ENCODE measurements at places on chromosomes 13 and 19. TPM values are rescaled to one million over a fixed set of nuclear protein-coding genes. Genes with fewer than 3 reads are reported as not detected.

DNA sequence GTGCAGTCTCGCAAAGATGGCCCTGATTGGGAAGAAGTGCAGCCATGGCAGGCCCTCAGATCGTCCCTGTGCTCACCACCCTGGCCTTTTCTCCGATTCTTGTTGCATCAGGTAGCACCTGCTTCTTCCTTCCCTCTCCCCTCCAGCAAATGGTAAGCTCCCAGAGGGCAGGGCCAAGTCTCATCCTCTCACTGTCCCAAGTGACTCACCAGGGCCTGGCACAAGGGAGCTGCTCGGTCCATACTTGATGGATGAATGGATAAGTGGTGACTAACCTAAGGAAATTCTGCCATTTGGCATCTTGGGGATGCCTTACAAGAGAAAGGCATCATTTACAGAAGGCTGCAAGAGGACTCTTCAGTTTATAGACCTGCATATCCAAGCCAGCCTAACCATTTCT lies 84.9 kb downstream of the ZIC5 start:
- DNase-seq, result no peak

- no peak for DNase-seq
Observed at GRCh38 chr19:9936326-9937000, at the start of gene OLFM2. OLFM2 (minus strand) TSS chr19:9936515; CDS start chr19:9936366, 149 bp downstream.

GRCh38 chr13:104641309-104641708 lies 1575.1 kb upstream of the SLC10A2 start:
- no peak for DNase-seq

RHPN2 gene
- polyA plus RNA-seq, result 17.8 TPM

DNA sequence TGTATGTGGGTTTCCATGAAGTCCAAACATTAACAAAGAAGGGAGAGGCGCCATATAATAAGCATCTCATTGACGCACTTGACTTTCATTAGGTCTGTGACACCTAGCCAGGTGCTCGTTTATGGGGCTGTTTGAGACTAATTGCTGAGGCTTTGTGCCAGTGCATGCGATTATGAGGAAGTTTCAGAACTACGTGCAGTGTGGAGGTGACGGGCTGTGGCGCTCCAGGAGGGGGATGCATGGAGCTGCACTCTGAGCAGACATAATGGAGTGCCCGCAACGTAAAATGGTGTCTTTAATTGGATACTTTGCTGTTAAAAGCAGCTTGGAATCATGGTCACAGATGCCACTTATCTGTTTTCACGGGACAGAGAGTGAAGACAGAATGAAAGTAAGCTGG lies 223.2 kb downstream of the FGF9 start:
- DNase-seq, result no peak

GRCh38 chr13:96223231-96223630 lies 133.3 kb downstream of the HS6ST3 start:
- DNase-seq, result no peak

ZBTB45 gene
- polyA plus RNA-seq, result 15.0 TPM

DNA sequence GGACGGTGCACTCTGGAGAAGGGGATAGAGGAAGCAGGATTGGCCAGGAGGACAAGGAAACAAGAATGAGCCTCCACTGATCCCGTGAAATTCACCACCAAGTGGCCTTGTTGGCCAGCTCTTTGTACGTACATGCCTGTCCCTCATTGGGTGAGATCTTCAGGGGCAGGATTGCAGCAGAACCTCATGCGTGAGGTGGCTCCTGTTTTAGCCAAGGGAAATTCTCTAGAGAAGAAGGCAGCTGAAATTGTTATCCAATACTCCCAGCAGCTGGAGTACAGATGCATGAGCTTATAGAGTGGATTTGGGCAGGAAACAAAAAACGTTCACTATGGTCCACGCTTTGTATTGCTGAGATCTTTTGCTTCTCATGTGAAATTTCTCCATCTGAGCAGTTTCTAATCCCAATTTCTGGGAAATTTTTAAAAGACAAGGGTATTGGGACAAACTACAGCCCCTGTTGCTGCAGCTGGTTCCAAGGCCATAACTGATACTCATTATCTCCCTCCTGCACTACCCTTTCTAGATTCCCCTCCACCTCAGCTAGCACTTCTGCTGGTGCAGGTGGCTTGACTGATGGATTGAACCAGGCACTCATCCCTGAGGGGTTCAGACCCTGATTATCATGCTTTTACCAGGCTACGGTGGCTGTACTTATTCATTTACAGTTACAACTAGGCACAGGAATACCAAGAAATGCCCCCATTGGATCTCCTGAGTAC lies 3.9 kb upstream of the RNF6 start:
- no peak for DNase-seq

DNA sequence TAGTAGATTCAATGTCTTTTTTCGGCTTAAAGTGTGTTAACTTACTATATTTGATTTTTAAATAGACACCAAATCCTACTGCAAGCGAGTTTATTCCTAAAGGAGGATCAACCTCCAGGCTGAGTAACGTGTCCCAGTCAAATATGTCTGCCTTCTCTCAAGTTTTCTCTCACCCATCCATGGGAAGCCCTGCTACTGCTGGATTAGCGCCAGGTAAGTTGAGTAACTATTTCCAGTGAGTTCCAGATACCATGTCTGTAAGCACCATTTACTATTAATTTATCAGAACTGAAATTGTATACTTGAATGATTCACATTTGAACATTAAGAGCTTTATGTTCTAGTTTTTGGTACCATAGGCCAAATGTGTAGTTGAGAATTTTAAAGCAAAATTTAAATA lies 81.8 kb downstream of the PAN3 start:
- DNase-seq, result no peak

DNA sequence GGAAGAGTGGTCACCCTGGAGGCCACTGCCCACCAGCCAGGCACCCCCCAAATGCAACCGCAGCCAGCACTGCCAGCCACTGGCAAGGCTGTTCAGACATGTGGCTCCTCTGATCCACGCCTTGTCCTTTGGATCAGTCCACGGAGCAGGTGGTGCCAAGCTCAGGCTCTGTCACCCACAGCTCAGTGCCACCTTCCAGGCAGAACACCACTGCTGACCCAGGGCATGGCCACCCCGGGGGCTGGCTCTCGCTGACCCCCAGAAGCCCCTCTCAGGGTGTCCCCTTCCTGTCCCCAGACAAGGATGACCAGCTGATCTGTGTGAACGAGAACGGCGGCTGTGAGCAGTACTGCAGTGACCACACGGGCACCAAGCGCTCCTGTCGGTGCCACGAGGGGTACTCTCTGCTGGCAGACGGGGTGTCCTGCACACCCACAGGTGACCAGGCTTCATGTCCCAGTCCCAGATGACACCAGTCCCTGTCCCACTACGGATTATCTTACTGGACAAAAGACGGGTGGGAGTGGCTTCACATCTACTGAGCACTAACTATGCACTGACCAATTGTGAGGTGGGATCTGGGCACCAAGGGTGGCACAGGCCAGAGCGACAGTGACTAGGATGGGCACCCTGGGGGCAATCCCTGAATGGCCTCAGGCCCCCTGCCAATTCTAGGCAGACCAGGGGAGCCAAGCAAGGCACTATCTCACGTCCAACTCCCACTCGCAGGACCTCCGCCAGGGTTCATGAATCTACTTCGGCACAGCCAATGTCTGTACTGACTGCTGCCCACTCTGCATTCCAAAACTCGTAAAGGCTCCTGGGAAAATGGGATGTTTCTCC lies 7.0 kb upstream of the F10 start:
- no peak for DNase-seq

ENOX1 gene
- polyA plus RNA-seq, result 8.4 TPM

DNA sequence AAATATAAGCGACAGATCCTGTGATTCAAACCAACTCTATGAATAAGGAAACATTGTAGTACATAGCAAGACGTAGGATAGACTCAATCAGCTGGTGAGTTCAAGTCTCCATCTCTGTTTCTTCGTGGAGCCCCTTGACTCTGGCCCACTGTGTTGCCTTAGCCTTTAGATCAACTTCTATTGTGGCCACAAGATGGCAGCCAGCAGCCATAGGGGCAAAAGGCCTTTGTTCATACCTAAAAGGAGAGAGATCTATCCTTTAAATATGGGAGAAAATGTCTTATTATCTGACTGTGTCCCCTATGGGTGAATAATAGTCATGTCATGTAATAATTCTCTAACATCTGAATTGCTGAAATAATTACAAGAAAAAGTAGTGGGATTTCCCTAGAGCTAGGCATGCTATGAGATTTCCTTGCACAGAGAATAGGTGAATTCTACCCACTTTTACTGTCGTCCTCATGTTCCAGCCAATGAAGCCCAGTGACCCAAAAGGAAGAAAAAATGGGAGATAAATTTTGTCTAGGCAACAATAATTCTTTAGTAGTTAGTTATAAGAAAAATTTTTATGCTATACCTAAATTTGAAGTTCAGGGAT lies 129.4 kb downstream of the PCDH20 start:
- no peak for DNase-seq

- DNase-seq, result no peak
Observed at GRCh38 chr13:79986890-79987289, 354.0 kb downstream of the SPRY2 start.

- DNase-seq, result no peak
Observed at GRCh38 chr13:27954406-27954851, 14.7 kb downstream of the CDX2 start.

DNA sequence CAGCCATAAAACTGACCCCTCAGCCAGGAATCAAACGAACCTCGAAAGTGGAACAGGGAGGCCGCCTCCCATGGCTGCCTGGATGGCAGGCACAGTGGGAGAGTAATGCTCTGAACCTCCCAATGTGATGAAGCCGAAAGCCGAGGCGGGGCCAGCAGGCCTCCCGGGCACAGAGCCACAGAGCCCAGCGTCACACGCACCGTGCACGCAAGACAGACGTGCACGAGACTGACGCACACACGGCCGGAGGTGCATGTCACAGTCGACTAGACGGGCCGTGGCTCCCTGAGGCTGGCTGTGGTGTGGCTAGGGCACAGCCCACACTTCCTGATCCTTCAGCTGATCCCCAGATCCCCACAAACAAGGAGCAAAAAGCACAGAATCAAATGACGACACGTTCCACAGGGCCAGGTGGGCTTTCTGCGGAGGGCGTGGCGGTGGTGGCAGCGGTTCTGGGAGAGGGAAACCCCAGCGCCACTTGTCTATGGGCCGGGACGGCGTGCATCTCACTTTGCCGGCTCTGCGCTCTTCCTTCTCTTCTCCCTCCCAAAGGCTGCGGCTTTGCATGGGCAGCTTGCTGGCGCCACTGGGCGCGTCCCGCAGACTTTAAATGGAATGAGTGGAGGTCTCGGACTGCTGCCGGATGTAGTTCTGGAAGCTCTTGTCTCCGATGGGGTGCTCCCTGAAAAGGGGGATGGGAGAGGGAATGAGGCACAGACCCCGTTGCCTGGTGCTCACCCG lies 5.0 kb upstream of the C13orf46 start:
- no peak for DNase-seq

DNA sequence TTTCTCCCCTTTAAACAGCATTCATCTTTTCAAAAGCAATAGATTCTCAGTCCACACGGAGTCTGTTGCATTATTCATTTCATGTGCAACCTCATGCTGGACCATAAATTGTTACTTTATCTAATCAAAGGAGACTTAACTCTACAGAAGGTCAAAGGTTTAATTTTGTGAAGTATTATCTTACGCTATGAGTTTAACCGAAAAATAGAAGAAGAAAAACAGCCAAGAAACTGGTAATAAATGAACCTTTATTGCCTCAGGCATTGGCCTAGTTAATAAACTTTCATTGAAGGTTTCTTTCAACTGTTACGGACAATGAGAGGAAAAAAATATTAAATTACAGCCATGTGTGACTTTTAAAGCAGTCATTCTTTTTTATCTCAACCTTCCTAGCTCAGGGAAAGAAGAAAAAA lies 223.6 kb downstream of the DACH1 start:
- no peak for DNase-seq

- no peak for DNase-seq
Observed at GRCh38 chr19:8363803-8364771, at the start of gene ANGPTL4. ANGPTL4 (plus strand) TSS chr19:8364155; CDS start chr19:8364322, 167 bp downstream.

HCST gene
- 5.3 TPM for polyA plus RNA-seq

DNA sequence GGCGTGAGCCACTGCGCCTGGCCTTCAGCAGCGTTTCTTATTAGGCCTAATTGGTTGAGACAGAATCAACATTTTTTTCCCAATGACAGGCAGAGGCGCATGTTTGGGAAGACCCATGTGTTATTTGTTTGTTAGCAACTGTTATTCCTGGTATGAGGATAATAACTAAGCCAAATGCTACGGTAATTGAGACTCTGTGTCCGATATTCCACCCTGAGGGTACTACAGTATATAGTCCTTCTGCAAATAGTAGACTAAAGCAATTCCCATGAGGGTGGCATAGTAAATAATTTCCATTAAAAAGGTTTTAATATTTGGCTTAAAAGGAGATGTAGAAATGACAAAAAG lies 18.4 kb upstream of the CCL25 start:
- DNase-seq, result no peak

- no peak for DNase-seq
Observed at GRCh38 chr13:41614671-41615527, 157.5 kb downstream of the RGCC start.

TPTE2 gene
- 0.17 TPM for polyA plus RNA-seq

- no peak for DNase-seq
Observed at GRCh38 chr13:41494202-41494601, 36.9 kb downstream of the RGCC start.

- DNase-seq, result no peak
Observed at GRCh38 chr19:3599776-3600187, 6.9 kb downstream of the TBXA2R start.

GRCh38 chr19:1582201-1582600 lies 10.5 kb downstream of the MBD3 start:
- DNase-seq, result no peak

UBAC2 gene
- 98.0 TPM for polyA plus RNA-seq

DNA sequence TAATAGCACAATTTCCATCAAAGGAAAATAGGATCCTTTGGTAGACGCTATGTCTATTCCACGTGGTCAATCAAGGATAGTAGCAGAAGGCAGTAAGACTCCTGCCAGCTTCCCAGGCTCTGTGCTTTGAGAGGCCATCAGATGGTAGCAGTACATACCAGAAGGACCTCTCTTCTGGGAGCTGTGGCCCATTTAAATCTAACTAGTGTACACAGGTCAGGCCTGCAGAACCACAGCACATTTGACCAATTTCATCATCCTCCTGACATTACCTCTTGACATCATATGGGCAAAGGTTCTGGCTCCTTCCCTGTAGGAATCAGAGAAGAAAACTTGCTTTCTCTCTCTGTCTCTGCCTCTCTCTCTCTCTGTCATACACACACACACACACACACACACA lies 229.6 kb upstream of the HTR2A start:
- no peak for DNase-seq

DNA sequence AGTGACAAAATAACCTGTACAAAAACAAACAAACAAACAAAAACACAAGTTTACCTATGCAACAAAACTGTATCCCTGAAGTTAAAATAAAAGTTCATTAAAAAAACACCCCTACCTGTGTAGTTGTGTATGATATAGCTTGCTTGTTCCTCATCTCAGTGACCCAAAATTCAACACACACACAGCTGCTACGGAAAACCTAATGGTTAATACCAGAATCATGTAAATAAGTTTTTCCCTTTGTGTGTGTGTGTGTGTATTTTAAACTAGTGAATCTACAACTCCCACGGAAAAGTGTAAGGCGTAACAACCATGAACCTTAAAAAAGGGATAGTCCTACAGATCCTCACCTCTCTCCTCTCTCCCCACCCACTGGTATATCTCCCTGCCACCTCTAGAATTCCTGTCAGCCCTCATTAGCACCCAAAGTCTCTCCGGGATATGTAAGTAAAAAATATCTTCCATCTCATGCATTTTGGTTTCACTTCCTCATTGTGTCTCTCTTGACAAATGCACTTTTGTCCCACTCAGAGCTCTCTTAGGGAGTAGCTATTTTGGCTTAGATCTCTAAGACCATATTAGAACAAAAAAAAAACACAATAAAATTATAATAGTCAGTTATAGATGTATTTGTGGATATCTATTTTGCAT lies 2236.5 kb downstream of the PCDH9 start:
- no peak for DNase-seq
